Erythroblast (primary cell): ENCODE measurements at places on chromosomes 3 and 15.
A peak's percentile ranks its signal among the peaks of the same experiment; 100 is the strongest.

- peak; percentile 60 for DNase-seq
These were observed 9.7 kb upstream of the THUMPD3 start for GRCh38 chr3:9352917-9353752.

DNA sequence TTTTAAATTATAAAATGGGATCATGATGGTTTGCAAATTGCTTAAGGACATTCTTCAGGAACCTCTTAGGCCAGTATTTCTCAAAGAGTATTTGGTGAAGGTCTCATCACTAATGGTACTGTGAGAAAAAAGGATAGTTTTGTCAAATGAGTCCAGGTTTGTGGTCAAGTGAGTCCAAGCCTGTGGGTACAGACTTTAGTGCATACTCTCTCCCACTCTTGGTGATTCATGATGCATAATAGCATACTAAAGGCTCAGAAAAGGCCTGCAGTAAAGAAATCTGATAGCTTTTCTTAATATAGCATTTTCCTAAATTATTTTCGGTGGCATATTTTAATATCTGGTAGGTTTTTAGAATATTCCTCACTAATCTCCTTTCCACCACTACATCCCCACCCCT, 20.0 kb downstream of the BOC start:
- no peak for DNase-seq

- DNase-seq, result no peak
These were observed 7.0 kb downstream of the TMEM40 start for GRCh38 chr3:12752102-12752501.

- peak; percentile 10 for DNase-seq
These were observed 127.6 kb upstream of the LMOD3 start for GRCh38 chr3:69250014-69250413.

DNA sequence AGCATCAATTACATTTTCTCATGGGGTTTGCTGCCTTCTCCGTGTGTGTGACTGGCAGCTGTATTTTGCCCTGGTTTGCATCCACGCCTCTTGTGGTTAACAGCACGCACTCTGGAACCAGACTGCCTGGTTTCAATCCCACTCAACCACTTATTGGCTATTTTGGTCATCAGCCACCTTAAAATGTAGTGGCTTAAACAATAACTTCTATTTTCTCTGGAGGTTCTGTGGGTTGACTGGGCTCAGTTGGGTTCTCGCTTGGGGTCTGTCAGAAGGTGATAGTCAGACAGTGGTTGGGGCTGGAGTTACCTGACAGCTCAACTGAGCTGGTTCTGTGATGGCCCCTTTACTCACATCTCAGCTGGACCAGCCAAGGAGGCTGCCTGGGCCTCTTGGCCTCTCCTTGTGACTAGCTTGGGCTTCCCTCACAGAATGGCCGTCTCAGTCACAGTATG, 36.8 kb downstream of the EHD4 start:
- no peak for DNase-seq

- DNase-seq, result no peak
These were observed 11.4 kb downstream of the PRR20G start for GRCh38 chr3:127276396-127276795.

GRCh38 chr15:75228787-75229186, 27.1 kb downstream of the C15orf39 start:
- no peak for DNase-seq

GRCh38 chr3:86921971-86922680, 68.8 kb downstream of the VGLL3 start:
- no peak for DNase-seq

DNA sequence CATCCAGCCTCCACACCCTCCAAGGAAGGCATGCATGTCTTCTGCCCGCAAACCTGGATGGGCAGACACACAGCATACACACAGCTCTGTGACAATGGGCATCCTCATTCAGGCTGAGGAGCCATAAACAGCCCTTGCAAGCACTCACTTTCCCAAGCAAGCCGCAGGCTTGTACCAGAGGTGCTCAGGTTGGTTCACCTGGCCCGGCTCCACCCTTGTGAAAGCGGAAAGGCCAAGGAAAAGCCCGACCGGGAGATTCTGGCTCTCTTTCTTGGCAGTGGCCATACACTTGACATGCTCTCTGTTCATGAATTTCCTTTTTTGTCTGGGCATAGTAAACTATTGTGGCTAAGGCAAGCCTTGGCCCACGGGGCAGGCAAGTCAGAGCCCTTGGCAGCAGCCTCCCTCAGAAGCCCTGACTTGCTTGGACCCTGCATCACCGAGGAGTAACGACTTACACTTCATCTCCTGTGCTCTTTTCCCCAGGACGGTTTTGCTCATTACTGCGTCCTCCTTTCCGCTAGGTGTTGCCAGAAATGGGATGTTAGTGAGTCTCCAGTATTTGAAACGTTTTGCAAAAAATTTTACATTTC, 74.6 kb upstream of the BNC1 start:
- no peak for DNase-seq
